ENCODE measurements at places on chromosomes 2 and 18.

- peak; percentile 93 for DNase-seq
These were observed 92.7 kb upstream of the PARD3B start for GRCh38 chr2:204452464-204453023.

GRCh38 chr18:35192415-35192814 lies 48.4 kb upstream of the ZNF397 start:
- no peak for DNase-seq

- no peak for DNase-seq
These were observed 583 bp downstream of the CERS6 start for GRCh38 chr2:168456521-168457189.

DNA sequence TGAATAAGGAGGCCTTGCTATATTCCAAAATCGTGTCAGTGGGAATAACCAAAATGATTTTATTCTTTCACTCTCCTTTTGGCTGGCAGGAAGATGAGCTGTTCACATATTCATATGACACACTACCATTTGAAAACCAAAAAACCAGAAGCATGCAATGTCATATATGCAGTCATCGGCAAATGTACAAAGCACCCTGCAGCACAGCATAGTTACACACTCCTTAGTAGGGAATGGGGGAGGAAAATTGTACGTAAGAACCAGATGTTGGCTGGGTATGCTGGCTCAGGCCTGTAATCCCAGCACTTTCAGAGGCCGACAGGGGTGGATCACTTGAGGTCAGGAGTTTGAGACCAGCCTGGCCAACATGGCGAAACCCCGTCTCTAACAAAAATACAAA lies 176.6 kb downstream of the GFPT1 start:
- no peak for DNase-seq

GRCh38 chr2:24451805-24452501 lies 39.1 kb upstream of the NCOA1 start:
- no peak for DNase-seq

DNA sequence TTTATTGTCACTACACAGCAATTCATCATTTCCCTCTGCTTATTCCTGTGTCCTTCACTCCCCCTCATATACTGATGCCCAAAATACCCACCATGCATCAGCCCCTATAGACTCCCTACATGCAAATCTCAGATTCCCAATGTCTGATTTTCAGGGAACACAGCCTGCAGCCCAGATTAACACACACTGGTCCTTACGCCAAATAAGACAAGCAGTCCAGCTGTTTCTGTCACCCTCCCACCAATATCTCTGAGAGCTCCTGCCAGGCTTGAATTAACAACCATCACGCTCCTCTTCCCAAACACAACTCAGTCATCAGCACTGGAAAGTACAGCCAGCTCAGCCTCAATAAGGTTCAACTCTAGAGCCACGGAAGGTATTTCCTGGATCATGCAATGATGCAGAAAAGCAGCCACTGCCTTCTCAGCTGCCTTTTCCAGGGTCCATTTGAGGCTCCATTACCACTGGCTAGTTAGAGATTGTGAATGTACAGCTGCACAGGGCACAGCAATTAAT lies 39.0 kb upstream of the SLC35F5 start:
- no peak for DNase-seq

- DNase-seq: no peak
These were observed 46.8 kb upstream of the PXDN start for GRCh38 chr2:1791006-1791605.

DNA sequence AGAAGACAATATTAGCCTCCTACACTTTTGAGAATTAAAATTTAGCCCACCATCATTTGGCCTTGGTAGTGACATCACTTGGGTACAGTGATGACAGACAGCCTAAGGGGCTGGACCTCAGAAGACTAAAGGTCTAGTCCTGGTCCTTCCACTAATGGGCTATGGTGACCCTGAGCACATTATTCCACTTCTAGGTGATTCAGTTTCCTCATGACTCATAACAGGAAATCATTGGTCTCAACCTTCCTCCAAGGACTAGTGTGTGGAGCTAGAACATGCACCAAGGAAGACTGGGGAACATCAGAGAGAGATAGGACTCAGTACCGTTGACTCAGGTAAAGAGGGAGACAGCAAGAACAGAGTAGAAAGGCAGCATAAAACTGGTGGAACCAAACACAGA lies 64.0 kb downstream of the TFCP2L1 start:
- no peak for DNase-seq

DNA sequence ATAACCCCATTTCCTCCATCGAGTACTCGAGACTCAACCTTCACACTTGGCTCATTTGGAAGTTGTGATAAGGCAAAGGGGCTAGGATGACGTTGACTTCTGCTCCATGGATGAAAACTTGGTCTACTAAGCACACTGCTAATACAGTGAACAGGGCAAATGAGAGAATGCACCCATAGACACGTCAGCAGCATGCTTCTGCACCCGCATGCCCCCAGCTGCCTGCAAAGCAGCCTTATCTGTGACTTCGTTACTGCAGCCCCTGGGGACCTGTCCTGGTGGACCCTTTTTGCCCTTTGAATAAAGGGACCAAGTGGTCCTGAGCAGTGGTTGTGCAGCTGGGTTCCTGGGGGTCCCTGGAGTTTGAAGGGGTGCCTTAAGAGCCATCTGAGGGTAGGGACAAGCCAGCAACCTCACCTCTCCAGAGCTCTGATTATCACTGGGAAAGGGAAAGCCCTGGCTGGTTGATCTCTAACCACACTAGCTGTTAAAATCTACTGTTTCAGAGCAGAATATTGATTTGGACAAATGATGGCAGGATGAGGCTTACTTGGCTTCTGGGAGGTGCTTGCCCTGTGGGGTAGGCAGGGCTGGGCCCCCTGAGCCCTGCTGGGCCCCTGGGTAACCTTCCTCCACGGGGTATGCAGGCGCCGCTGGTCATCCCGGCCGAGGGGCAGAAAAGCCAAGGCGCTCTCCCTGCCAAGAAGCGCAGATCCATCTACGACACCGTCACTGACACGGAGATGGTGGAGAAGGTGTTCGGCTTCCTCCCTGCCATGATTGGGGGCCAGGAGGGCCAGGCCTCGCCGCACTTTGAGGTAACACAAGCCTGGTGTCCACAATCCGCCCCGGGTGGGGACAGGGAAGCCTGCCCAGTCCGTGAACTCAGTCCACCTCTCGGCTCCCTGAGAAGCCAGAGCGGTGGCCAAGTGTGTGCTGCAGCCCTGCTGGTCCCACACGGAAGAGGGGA lies 37.6 kb upstream of the GPR17 start:
- DNase-seq: no peak

DNA sequence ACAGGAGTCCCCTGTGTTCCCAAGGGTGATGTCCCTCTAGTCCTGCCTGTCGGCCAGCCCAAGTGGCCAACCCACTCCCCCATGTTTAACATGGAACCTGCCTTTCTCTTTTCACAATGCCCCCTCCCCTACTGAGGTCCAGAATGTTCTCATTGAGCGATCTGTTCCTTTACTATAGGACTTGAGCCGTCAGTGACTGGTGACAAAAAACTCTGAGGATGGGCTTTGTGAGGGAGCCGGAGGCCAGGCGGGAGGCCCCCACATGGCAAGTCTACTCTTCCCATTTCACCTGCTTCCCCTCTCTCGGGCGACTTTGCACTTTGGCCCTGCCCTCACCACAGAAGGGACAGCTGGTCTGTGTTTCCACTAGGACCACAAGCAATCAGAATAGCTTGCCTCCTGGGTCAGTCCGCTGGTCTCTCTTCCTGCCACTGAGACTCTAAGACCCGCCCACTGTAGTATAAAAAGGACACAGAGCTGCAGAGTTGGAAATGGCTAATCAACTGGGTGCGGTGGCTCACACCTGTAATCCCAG lies 146.5 kb upstream of the RAB12 start:
- DNase-seq: no peak

GRCh38 chr2:105904938-105905337 lies 160.2 kb downstream of the NCK2 start:
- no peak for DNase-seq

GRCh38 chr2:36538335-36538734 lies 59.6 kb downstream of the FEZ2 start:
- no peak for DNase-seq

DNA sequence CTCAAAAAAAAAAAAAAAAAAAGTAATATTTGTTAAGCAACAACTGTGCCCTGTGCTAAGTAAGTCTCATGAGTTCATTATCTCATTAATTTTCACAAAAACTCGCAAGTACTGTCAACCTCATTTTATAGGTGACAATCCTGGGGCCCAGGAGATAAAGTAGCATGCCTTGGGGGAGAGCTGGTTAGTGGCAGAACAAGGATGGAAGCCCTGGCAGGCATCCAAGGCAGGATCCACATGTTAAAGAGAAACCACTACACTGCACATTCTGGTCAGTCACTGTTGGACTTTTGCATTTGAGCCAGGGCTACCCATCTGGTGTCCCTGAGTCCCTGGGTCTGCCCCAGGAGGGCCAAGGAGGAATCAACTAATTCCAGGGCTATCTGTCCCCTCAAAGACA lies 54.6 kb downstream of the ZFP36L2 start:
- DNase-seq: no peak

DNA sequence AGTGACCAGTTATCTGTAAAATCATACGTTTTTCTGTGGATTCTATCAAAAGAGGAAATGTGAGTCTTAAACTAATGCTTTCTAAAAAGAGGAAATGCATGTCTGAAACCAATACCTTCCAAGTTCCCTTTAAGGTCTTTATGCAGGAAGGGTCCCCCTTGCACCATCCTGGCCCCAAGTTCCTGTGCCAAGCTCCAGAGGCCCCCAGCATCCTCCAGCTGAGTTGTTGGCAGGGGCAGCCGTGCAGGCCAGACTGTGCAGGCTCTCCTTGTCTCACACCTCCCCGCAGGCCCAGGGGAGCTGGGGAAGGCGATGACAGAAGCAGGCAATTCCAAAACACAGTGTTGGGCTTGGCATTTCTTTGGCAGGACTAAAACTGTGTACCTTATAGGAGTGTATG lies 39.2 kb downstream of the DPYSL5 start:
- no peak for DNase-seq

DNA sequence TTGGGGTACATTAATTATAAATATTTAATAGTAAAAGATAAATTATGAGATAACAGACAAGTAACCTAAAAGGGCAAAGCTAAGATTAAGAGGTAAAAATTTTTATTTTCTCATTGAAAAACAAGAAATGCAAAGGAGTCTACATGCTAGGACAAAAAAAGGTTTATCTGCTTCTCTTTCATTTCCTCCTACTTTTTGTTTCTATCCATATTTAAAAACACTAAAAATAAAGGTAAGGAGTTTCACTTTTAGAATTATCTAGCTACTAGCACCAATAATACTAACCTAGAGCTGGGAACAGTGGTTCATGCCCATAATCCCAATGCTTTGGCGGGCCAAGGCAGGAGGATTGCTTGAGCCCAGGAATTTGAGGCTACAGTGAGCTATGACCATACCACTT lies 1551.7 kb upstream of the SLC39A10 start:
- DNase-seq: no peak

GRCh38 chr2:217920879-217921603 lies 81.8 kb downstream of the TNS1 start:
- DNase-seq: no peak
